ENCODE measurements at places on chromosomes 7 and 10.
A peak's percentile ranks its signal among the peaks of the same experiment; 100 is the strongest.

DNA sequence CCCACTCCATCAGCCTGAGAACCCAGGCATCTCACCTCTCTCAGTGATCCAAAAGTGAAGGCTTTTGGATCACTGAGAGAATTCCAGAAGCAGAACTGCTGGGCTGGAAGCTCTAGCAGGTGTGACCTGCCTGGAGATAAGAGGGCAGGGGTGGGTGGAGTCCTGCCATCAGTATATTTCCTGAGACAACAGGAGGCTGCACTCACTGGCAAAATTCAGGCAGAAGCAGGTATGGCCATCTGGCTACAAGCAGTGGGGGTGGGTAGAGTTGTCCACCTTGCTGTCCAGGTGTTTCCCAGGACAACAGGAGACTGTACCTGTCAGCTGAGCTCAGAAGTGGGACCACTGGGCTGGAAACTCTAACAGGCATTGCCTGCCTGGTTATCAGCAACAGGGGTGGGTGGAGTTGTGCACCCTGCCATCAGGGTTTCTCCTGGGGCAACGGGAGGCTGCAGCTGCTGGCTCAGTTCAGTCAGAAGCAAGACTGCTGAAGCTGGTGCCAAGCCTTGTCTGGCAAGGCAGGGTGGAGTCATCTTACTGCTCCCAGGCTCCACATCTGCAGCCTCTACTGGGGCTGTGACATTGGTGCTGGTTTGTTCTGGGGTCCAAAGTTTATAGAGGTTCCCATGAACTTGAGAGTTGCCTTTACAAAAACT lies 47.2 kb upstream of the SFTPD start:
- DNase-seq: no peak

GRCh38 chr10:129179972-129180678 lies 286.9 kb upstream of the MGMT start:
- no peak for DNase-seq

GRCh38 chr7:37206192-37206591 lies 242.5 kb downstream of the ELMO1 start:
- DNase-seq: no peak

DNA sequence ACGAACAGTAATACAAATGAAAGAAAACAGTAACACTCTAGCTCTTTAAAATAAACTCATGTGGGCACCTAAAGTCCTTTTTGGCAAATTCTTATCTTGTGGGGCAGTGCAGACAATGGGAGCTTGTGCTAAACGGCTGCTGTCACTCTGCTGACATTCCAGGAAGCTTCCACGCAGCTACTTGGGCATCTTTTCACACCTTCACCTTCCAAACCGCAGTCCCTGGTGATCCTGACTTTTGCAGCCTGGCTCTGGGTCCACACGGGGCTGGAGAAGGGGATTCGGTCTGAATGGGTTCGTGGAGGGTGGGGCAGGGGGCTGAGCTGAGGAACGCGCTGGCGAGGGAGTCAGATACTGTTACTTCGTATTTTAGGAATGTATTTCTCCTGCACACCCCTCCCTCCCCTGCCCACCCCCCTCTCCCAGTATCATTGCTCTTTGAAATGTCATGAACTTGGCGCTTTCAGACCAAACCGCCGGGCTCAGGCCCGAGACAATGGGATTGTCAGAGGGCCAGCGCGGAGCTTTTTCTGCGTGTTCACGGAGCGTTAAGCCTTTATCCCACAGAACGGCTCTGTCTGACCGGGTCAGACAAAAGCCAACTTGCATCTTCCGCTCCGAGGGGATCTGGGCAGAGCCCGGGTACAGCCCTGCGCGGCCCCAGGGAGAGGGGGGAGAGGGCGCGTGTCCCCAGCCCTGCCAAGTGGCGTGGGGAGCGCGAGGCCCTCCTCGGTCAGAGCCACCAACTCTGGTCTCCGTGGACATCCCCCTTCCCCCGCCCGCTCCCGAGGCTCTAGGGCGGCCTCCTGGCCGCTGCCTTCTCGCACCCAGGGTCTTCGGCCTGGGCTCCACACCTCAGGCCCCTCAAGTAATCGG lies 76.7 kb upstream of the EN2 start:
- no peak for DNase-seq

DNA sequence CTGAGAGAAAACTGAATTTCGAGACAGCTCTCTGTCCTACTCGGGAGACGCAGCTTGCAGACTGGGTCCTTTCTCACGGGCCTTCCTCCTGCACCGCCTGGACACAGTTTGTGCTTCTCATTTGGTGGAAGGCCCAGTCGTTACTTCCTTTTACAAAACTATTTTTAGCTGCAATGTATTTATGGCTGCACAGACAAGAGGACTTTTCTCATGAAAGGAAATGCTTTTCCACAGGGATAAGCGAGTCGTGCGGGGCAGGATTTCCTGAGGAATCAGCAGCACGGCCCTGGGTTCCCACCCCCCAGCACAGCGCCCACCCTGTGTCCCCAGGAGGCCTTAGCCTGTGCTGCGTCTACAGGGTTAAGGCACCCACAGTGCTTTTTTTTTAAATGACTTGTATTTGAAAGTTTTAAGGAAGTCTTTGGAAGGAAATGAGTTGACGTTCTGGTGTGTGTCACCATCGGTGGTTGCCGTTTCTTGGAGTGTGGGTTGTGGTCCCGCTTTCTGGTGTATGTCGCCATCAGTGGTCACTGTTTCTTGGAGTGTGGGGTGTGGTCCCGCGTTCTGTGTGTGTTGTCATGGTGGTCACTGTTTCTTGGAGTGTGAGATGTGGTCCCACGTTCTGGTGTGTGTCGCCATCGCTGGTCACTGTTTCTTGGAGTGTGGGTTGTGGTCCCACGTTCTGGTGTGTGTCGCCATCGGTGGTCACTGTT lies 50.9 kb downstream of the INPP5A start:
- DNase-seq: no peak

DNA sequence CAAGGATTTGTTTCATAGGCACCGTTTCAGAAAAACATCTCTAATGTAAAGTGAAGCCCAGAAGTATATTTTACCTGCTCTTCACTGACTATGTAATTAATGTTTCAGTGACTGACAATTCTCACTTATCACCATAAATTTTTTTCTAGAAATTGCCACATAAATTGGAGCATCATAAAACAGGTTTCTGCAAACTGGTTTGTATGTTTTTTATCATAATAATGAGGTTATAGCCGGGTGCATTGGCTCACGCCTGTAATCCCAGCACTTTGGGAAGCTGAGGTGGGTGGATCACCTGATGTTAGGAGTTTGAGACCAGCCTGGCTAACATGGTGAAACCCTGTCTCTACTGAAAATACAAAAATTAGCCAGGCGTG lies 39.4 kb downstream of the SYPL1 start:
- no peak for DNase-seq

- no peak for DNase-seq
Observed at GRCh38 chr10:4522296-4523000, 303.6 kb upstream of the AKR1E2 start.

- peak; percentile 54 for DNase-seq
Observed at GRCh38 chr7:92246360-92247101, 757 bp downstream of the ANKIB1 start.

GRCh38 chr7:132548489-132549078 lies 27.7 kb downstream of the PLXNA4 start:
- peak; percentile 99 for DNase-seq

DNA sequence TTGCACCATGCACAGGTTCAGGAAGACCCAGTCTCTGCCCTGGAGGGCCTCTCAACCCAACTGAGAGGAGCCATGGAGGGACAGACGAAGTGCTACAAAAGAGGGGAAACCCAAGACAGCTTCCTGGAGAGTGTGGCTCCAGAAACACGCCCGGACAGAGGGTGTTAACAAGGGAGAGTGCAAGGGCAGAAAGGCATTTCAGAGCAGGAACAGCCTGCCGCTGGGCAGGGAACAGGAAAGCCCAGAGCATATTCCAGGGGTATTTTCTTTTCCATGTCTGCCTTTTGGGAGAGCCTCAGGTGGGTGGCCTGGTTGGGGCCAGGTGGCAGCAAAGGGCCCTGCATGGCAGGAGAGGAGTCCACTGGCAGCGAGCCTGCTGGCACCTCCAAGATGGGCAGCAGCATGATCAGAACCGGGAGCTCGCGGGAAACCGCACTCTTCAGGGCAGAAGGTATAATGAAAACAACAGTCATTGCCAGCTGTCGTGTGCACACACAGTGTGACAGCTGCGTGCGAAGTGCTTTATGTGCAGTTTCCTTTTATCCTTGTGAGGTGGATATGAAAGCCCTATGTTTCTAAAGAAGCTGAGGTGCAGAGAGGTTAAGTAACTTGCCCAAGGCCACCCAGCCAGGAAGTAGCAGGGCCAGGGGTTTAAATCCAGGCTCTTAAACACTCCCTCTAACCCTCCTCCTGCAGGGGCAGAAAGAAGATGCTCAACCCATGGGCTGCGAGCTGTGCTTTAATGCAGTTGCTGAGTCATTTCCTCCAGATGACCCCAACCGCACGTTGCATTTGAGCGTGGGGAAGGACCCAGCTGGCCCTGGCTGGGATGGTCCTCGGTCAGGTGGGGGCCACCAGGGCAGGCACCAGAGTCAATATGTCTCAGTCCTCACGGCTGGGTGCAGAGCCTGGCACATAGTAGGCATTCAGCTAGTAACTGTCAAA lies 128.6 kb downstream of the OAT start:
- peak; percentile 75 for DNase-seq

- DNase-seq: peak; percentile 54
Observed at GRCh38 chr10:77182803-77183202, 454.8 kb downstream of the KCNMA1 start.

- DNase-seq: peak; percentile 43
Observed at GRCh38 chr10:35783305-35783838, 141.3 kb upstream of the FZD8 start.

GRCh38 chr10:76278811-76279460 lies 847.5 kb downstream of the LRMDA start:
- DNase-seq: no peak

- DNase-seq: peak; percentile 5
Observed at GRCh38 chr10:68861253-68861652, 33.9 kb downstream of the STOX1 start.

GRCh38 chr7:3451701-3452100 lies 150.6 kb downstream of the SDK1 start:
- no peak for DNase-seq

DNA sequence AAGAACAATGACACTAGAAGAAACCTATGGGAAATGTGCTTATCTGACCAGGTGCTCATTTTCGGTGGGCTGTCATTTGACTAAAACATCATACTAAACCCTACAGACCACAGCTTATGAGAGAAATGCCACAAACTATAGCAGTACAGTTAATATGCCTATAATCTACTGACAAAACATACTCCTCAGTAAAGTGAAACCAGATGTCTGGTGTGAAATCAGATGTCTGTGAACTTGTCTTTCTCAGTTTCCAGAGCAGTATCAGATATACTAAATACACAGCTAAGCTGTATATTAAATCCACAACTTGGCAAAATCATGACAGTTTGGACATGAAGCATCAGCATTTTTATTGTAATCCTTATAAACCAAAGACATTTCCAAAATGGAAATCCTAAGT lies 3.3 kb downstream of the IMMP2L start:
- no peak for DNase-seq

GRCh38 chr10:67438605-67439304 lies 257.2 kb downstream of the CTNNA3 start:
- no peak for DNase-seq

DNA sequence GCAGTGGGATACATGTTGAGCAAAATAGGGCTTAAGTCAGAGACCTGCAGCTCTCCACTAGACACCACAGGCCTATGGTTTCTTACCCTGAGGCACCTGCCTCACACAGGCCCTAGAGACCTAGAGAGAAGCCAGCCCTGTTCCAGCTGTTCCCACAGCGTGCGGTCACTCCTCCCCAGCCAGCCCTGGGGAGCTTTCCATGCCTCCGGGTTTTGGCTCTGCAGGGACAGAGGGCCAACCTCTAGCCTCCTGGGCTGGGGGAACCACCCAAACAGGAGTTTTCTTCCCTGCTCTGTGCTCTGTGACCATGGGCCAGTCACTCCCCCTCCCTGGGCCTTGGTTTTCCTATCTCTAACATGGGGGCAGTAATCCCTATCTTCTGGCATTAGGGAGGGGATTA lies 33.0 kb downstream of the SH2B2 start:
- DNase-seq: no peak

- no peak for DNase-seq
Observed at GRCh38 chr7:2307690-2308107, 6.5 kb downstream of the SNX8 start.

GRCh38 chr10:96873756-96874467 lies 41.8 kb downstream of the LCOR start:
- DNase-seq: no peak

- DNase-seq: peak; percentile 61
Observed at GRCh38 chr10:16843252-16843870, 26.1 kb upstream of the RSU1 start.

DNA sequence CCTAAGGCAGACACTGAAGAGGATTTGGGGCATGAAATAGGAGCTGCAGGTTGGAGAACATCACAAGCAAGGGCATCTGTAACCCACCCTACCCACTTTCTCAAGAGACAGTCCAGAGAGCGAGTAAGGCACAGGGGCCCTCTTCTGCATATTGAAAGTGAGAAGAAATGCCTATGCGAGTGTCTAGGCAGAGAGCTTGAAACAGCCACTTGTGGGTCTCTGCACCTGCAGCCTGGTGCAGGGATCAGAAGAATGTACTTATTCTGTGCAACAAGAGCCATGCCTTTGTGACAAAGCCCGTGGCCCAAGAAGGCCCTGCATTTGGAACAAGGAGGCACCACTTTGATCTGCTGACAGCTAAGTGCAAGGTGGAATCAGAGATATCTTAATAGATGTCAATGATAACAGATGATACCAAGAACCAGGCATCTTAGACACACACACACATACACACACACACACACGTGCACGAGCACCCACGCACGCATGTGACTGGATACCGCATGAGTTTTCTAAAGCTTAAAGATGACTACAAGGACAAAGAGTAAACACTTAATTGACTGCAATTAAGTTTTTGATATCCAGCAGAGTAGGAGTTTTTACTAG lies 89.3 kb downstream of the NPSR1 start:
- no peak for DNase-seq

DNA sequence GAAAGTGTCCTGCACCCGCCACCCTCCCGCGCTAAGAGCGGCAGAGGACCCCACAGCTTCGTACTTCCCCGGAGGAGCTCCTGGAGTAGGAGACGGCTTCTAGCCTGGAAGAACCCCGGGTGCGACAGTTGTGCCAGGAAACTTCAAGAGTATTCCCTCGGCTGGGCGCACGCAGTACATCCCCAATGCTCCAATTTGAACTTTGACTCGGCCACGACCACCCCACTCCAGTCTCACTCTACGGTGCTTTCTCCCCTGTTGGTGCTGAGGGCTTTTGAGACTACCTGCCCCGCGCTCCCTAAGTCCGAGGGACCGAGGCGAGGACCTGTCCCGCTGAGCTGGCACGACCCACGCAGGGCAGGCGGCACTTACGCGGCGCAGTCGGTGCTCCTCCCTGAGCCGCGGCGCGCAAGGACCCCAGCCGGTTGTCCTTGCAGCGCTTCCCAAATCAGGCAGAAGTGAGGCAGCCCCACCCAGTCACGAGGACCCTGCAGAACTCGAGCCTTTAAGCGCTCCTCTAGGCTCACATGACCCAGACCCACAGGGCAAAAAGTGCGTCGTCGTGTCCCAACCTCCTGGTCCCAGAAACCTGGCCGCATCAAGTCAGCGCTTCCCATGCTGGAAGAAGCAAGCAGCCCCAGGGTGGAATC lies at the start of gene CPVL:
Gene CPVL, minus strand, starts transcription at position 481 of the 650 bp plus-strand sequence. CDS start 25,476 bp downstream, outside the sequence.
- peak; percentile 3 for DNase-seq

- DNase-seq: no peak
Observed at GRCh38 chr10:90860790-90861189, 3.0 kb upstream of the HTR7 start.

Measured in M059J (cell line).